ENCODE measurements at places on chromosomes 7 and 10.

- DNase-seq: no peak
These were observed 175.0 kb upstream of the PITRM1 start for GRCh38 chr10:3347413-3348182.

DNA sequence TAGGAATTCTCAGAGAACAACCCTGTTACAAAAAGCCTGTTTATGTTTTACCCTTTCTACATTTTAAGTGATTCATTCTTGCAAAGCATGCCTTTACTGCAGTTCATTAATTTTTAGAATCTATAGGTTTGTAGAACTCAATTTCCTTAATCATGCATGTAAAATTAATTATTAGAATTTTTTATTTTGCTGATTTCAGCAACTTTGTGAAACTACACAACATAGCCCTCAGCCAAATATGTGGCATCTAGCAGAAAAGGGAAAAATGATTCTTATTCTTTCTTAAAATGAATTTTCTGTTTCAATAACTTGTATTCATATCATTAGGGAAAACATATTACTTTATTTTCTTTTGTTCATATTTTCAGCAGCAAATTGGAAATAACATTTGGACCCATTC lies 392.9 kb upstream of the PFKP start:
- DNase-seq: no peak

DNA sequence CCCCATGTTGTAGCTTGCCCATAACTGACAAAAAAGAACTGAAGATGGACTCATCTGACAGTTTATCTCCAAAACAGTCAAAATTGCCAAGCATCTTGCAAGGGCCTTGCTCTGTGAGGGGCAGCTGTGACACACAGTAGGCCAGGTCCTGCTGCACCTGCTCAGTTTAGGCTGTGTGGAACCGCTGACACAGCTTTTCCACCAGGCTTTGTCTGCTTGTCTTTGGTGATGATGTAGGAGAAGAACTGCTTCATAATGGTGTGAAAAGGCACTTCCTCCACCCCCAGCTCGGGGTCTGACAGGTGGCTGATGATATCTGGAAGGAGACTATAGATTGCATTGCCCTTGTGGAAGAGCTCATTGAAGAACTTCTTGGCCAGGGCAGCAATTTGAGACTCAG lies 92.6 kb downstream of the NPSR1 start:
- DNase-seq: no peak

DNA sequence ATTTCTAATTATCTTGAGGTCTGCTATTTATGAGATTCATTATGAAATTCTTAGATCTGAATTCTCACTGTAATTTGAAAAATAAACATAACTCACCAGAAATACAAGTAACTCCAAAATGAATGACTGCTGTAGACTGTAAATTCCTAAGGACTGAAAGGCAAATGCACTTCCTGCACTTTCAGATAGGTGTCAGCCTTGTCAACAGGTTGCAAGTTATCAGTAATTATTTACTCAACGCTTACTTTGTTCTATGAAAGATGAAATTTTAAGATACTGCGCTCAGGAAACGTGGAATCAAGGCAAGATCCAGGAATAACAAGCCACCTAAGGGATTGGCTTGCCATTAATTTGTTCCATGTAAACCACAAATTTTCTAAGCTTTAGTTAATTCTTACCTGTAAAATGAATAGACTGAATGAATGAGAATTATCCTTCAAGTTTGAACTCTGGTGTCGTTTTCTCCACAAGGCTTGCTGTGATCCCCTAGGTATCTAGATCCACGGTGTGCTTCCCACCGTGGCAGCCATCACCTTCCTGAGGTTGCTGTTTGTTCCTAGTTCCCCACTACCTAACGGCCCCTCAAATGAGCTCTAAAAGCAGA lies 12.6 kb downstream of the DHX32 start:
- no peak for DNase-seq

- DNase-seq: peak; percentile 46
These were observed 20.1 kb downstream of the ASB15 start for GRCh38 chr7:123621707-123622106.

GRCh38 chr10:90871279-90871765 lies 452 bp upstream of the RPP30 start:
- DNase-seq: peak; percentile 61

GRCh38 chr10:113854761-113855588 lies 514 bp downstream of the NHLRC2 start:
- peak; percentile 67 for DNase-seq

- DNase-seq: no peak
These were observed 42.8 kb upstream of the DNAAF5 start for GRCh38 chr7:683526-684205.

DNA sequence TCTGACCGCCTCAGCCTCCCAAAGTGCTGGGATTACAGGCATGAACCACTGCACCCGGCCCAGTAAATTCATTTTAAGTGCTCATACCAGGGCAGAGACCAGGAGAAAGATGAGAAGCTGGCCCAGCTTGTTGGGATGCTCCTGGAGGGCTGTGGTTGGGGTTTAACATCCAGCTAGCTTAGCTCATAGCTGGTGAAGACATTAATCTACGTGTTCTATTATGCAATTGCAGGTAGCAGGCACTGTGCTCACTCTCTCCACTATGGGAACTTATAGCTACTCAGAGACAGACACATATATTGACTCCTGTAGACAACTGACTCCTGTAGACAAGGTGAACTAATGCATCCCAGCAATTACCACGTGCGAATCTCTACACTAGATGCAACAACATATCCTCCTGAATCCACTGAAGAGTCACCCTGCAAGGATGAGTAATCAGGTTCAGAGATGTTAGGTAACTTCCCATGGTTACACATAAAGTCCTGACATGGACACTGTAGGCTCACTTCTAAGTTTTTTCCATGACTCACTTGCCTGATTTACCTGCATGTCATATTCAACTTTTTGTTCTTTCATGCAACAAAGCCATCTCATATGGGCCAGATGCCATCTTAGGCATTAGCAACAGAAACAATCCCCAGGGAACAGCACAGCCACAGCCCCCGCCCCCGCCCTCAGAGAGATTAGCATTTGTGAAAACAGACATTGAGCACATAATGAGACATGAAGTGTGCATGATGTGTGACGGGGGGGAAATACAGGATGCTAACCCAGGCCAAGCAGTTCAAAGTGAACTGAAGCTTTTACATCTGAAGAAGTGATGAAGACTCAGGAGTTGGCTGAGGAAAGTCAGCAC lies 37.2 kb downstream of the ERLIN1 start:
- no peak for DNase-seq

GRCh38 chr7:45874408-45875131 lies 1.7 kb upstream of the CCDC201 start:
- no peak for DNase-seq

DNA sequence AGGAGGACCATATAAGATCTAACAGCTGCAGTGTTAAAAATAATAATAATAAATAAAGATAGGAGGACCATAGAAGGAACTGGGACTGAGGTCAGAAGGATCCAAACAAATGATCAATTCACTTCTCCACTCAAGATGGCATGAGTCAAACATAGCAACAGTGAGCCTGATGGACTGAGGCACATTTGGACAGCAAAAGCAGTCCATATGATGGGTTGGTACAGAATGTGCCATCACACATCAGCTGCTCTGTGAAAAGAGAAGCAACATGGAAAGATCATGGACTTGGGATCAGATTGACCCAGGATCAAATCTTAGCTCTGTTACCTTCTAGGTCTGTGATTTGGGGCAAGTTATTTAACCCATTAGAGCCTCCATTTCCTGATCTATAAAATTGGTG lies 188.9 kb upstream of the KMT2E start:
- DNase-seq: no peak

- no peak for DNase-seq
These were observed 140.5 kb downstream of the PKD1L1 start for GRCh38 chr7:47807756-47808155.

DNA sequence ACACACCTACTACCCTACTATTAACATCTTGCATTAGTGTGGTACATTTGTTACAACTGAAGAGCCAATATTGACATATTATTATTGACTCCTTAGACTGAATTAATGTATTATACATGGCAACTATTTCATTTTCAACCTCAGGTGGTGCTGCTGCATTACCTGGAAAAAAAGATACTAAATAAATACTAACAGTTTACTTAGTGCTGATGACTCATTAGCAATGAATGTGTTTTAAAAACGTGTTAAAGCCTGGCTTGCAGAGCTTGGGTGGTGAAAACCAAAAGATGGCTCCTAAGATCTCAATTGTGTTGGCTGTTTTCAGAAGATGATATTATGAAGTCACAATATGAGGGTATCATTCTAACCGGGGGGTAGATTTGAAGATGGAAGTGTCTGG lies 34.8 kb downstream of the CFAP43 start:
- DNase-seq: no peak

DNA sequence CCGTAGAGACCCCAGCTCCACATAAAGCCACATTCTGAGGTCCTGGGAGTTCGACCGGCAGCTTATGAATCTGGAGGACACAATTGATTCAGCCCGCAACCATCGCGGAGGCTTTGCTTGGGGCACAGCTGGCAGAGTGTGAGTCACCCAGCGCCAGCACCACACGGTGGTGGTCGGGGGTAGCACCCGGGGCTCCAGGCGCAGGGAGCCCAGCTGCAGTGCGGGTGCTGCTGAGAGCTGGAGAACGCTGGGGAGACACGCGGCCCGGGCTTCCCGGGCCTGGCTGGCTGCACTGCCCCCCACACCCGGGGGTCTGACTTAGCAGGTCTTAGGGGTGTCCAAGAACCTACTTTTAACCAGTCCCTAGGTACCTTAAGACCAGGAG lies 87.9 kb downstream of the PAXIP1 start:
- peak; percentile 32 for DNase-seq

DNA sequence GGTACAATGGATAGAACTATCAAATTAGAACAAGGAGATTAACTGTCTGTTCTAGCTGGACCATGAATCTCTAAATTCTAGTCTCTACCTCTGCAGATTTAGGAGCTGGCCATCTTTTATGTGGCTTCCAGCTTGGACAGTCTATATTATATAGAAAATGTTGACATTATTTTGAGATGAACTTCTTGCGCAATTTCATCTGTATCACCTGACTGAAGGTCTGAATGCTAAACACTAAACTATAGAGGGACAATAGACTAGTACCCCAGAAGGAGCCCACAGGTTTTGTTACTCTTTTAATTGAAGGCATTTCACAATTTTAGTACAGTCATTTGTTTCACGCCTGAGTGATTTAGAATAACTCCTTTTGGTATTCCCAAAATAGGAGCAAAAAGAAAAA lies 222.4 kb upstream of the ANKRD30A start:
- DNase-seq: no peak

DNA sequence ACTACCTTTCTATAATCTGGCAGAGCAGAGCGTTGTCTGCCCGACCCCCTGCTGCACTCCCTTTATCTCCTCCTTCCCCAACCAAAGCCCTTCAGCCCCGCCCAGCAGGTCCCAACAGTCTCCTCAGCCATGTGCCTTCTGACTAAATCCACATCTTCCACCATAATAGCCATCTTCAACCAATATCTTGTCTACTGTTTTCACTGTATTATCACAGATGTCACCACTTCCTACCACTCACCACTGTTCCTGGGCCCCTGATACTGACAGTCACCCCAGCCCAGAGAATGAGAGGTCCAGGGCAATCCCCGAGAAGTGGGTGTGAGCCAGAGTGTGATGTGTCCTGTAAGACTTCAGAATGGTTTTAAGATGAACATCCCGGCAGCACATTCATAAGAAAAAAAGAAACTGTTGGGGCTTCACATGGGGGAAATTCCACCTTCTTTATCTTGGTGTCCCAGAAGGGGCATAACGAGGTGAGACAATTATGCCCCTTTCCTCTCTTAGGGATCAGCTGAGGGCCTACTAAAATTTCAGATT lies 25.3 kb downstream of the CCDC6 start:
- DNase-seq: no peak

DNA sequence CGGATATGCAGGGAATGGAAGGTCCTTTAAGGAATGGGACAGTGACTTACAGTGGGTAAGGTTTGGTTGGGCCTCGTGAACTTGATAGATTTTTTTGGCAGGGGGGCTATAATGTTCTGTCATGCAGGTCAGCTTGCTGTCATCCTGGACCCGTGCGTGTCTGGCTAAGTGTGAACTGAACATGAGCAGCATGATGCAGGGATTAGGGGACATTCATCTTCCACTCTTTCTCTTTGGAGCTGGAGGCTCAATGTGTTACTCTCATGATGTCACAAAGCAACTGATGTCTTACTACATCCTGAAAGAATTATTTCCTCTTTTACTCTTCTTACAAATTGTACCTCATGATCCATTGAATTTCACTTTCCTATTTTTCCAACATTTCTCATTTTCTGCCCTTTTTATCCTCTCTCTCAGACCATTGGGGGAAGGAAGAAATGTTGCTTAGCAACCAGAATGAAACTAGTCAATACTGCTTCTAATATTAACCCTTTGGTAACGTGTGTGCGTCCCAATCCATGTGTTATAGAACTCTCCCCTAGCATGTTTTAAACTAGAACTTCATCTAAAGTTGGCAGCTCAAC lies 549.1 kb downstream of the LRMDA start:
- no peak for DNase-seq

GRCh38 chr10:26216585-26217395 lies at the start of gene GAD2:
GAD2 (plus strand) TSS chr10:26216774; CDS start chr10:26216810, 36 bp downstream.
- peak; percentile 41 for DNase-seq

GRCh38 chr10:62327885-62328284 lies 46.3 kb upstream of the ZNF365 start:
- no peak for DNase-seq

DNA sequence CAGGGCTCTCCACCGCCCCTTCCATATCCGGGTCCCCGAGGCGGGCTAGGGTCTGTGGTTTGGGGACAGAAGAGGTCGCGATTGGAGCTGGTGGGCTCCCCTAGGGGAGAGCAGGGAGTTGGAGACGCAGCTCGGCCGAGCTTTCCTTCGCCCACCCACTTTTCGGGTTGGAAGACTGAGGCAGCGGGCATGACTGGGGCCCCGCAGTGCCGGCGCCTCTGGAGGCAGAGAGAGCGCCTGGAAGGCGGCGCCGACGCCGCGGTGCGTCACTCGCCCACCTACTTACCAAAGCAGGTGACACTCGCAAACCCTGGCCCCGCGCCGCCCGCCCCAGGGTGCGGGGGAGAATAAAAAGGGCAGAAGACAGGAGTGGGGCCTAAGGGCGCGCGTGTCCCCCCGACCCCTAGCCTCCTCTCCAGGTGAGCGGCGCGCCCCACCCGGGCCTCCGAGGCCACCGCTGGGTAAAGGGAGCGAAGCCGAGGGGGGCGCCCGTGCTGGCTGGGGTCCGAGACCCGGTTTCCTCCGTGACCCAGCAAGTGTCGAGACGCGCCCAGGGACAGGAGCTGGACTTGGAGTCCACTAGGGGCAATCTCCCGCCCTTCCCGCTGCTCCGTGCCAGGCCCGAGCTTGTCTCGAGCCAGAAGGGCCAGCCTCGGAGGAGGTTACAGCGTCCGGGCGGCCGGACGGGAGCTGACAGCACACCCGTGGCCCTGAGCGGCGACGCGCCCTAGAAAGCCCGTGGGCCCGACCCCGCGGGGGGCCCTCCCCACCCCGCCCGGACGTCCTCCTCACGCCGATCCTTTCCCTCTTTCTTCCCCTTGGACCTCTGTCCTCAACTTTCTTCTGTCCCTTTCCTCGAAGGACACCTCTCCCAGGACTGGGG lies 34.4 kb upstream of the GRID1 start:
- peak; percentile 46 for DNase-seq

DNA sequence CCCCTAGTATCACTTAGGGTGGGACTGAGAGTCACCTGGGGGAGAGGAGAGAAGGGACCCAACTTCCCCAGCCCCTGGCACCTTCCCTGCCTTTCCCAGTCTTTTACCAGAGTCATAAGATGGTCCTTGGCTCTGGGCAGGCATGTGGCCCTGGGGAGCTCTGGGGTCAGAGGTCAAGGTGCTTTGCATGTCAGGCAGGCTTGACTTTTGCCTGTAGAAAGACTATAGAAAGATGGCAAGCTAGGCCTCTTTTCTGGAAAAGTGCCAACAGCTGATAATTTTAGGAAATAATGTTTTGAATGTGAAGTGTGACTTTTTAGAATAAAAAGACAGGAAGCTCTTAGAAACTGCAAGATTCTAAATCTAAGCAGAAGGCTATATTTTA lies 67.5 kb downstream of the MKI67 start:
- DNase-seq: peak; percentile 47

All from glutamatergic neuron (in vitro differentiated cells).